ENCODE measurements at places on chromosomes 3 and 15.

DNA sequence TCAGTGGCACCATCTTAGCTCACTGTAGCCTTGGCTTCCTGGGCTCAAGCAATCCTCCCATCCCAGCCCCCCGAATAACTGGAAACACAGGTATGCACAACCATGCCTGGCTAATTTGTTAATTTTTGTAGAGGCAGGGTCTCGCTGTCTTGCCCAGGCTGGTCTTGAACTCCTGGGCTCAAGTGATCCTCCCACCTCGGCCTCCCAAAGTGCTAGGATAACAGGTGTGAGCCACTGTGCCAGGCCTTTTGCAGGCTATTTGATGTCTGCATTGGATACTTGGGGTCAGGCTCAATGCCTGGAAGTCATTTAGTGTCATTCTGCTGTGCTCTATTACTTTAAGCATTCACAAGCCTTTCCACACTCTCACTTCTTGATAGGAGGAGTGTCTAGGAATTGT lies 17.6 kb downstream of the LIMD1 start:
- DNase-seq, result no peak

GRCh38 chr3:82676356-82677026 lies 915.0 kb upstream of the GBE1 start:
- no peak for DNase-seq

GRCh38 chr3:45565342-45565741 lies 29.2 kb upstream of the LIMD1 start:
- no peak for DNase-seq

DNA sequence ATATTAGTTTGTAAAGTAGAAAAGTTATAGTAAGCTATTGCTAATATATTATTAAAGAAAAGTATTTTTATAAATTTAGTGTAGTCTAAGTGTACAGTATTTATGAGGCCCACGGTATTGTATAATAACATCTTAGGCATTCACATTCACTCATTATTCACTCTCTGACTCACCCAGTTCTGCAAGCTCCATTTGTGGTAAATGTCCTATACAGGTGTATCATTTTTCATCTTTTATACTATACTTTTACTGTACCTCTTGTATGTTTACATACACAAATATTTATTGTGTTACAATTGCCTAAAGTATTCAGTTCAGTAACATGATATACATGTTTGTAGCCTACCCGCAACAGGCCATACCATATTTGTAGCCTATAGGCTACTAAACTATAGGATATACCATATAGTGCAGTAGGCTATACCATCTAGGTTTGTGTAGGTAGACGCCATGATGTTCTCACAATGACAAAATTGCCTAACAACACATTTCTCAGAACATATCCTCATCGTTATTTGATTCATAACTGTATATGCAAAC lies 246.8 kb upstream of the ALCAM start:
- DNase-seq, result no peak

DNA sequence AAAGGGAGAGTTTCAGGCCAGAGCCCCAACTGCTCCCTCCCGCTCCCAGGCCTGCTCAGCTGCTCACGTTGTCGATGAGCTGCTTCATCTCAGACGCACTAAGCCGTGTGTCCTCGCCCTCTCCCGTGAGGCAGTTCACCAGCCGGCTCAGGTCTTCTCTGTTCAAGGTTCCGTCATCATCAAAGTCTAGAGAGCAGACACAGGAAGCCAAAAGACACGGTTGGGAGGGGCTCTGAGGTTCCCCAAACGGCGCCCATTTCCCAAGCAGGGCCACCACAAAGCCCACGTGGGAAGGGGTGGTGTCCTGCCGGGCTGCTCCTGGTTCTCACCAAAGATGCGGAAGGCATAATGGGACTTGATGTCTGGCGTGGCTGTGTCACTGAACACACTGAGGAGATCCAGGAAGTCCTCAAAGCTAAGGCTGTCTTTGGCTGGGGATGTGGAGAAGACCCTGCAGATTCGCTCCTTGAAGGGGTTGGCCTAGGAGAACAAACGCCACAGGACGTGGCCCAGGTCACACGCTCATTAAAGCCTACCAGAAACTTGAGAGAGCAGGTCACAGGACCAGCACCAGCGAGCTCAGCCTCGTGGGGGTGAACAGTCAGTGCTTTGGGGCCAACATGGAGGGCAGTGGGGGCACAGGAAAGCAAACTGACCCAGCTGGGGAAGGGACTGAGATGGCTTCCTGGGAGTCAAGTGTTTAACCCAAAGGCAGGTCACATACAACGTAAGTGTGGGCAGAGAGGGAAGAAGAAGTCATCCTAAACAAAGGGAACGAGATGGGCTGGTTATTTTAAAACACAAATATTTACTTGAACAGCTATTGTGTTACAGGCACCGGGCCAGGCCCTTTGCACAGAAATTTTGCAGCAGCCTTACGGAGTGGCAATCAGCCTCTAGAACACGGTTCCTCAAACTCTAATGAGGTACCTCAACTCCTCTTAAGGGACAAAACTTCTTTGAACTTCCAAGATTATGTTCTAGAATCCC lies 2.4 kb downstream of the CIB1 start:
- peak; percentile 37 for DNase-seq

DNA sequence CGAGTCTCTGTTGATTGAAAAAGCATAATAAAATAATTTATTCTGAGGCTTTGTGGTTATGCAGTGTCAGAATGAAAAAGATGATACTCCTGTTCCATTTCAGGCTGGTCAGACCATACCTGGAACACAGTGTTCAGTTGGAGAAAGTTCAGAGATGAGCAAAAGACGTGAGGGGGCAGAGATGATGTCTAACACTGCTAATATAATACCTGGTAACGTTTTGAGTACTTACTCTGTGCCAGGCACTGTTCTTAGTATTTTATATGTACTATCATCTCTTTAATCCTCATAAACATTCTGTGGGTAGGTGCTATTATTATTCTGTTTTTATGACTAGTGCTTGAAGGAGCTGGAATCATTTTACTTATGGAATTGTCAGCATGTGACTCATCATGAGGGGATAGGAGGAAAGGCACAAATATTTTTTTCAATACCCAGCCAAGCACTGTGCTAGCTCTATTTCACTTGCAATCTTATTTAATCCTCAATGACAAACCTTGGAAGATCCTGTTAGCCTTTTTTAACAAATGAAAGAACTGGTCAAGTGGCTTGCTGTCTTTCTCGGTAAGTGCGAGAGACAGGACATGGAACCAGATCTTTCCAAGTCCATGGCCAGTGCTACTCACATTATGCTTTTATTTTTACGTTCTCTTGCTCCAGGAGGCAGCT lies 31.8 kb downstream of the IQGAP1 start:
- no peak for DNase-seq

DNA sequence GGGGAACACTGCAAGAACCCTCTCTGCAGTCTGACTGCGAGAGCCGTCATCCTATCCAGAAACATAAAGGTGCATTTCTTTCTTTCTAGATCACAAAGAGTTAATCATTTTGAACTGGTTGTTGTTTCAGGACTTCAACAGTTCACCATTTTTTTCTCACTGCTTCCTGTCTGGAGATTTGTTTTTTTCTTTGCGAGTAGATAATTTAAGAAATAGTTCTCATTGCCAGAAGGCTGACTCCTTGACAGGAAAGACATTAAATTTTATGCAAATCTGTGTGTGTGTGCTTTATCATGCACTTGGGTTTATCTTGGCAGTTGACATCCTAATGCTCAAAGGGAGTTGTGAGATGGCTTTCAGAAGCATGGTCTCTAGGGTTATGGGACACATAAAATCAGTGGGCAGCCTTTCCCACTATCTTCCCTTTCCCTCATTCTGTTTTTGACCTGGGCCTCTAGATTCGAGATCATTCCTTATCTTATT lies 123.5 kb upstream of the TBL1XR1 start:
- DNase-seq, result no peak

DNA sequence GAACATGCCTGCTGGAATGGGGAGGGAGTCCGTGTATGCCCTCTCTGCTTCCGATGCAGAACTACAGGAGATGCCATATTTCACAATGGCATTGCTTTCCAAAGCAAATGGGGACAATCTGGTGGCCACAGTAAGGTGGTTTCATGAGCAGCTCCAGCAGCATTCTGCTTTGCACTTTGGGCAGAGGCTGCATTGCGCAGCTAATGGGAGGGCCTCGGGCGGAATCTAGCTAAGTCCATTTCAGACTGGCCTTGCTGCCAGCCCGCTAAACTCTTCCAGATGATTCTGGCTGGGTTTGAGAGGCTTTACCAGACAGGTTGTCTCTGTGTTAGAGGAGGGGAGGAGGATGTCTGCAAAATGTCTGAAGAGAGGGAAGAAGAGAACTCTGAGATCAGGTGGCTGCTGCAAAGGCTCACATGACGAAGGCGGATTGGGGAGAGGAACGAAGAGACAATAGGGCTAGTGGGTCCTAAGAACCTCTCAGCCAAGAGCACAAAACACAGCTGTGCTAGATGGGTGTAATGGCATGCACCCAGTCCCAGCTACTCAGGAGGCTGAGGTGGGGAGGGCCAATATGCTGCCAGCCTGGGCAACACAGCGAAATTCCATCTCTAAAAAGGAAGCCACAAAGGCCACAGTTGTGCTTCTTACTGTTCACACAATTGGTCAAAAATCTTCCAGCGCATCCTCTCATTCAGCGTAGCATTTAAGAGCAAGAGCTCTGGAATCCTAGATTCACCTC lies 63.7 kb downstream of the BDH1 start:
- DNase-seq, result no peak

- DNase-seq, result no peak
These were observed 13.1 kb downstream of the PLAAT1 start for GRCh38 chr3:193253986-193254660.

DNA sequence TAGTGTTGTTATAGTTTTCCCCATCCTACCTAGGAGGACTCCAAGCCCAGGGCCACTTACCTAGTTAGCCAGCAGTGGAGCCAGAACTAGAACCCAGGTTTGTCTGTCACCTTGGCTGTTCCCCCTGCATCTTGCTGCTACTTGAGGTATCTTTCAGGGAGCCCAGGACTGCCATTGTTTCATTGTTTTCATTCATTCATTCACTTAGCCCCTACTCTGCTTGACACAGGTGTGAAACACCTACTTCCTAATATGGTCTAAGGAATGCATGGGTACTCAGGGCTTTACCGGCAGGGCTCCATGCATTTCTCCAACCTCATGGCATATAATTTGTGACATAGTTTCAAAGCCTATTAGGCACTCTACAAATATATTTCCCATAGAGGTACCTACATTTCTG lies 266.6 kb upstream of the TPM1 start:
- no peak for DNase-seq

Data from stimulated activated CD4-positive, alpha-beta T cell treated with anti-CD3 and anti-CD28 coated beads, Interleukin-1b, Interleukin-23, amount 100 ng/mL, for 1 hour (primary cell).